Activated naive CD8-positive, alpha-beta T cell treated with anti-CD3 and anti-CD28 coated beads, Interleukin-2, amount 10 ng/mL, durations not matched to agents 7 days and 5 days (primary cell): ENCODE measurements at places on chromosomes 3 and 15. TPM values are rescaled to one million over a fixed set of nuclear protein-coding genes. Genes with fewer than 3 reads are reported as not detected.

Gene NCBP2
- total RNA-seq = 53.0 TPM

Gene ST6GAL1
- 150 TPM for total RNA-seq

Gene ATP13A4
- 4.2 TPM for total RNA-seq

Gene TTLL13
- 0.47 TPM for total RNA-seq

DNA sequence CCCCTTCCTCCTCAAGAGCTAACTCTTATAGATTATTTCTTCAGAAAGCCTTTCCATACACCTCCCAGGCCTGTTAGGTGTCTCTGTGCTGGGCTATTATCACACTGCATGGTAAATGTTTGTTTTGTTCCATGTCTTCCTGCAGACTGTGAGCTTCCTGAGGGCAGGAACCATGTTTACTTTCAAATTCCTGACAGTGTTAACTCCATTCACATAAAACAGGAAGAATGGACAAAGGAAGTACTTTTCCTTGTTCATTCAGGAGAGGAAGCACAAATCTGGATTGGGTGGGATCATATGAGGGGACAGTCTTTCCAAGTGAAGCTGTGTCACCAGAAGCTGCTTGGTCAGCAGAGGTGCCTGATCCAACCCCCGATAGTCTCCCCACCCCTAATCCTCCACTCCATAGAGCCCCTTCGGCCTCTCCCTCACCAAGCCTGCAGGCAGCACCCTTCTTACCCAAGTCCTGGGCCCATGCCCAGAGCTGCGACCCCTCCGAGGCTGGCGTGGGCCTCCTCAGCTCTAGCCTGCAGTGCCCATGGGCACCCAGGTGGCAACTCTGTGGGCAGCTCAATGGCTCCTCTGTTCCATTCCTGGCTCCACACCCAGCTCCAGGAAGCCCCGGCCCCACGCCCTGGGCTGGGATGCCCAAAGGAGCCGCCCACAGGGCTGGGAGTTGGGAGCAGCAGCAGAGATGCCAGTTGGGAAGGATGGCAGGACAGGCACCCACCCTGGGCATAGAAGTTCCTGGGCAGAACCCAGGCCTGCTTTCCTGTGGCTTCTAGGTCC is 6.9 kb downstream of the SHF start:
- H3K4me3 ChIP-seq = peak overlapping the region; percentile 3
- no peak overlapping the region for H3K27ac ChIP-seq
- H3K36me3 ChIP-seq = no peaks in the 10 kb centered on the region
- DNase-seq = no peak
- H3K4me1 ChIP-seq = peaks cover 13% of the 10 kb centered on the region

DNA sequence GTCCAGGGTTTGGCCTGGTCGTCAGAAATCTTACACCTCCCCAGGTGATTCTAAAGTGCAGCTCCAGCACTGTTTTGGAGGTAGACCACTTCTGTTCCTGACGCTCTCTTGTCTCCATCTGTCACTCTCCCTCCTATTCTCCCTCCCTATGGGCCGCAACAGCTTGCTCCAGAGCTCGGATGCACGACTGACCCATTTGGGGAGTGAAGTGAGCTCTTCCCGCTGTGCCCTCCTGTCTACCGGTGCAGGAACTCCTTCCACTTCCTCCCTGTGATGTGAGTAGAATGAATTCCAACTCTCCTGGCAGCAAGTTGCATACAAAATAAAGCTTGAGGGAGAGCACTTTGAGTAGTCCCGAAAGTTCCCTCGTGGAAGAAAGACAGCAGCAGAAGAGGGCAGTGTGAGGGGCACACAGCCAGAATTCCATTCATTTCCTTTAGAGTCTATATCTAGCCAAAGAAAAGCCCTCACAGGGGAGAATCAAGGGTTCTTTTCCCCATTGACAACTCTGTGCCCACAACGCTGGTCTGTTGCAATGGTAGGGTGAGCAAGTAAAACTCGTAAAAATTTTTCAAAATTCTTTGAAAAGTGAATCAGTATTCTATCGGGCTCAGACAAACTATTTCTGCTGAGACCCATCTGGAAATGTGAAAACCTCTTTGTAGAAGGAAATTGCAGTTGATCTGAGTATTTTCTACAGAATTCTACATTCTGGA is 39.9 kb upstream of the BDH1 start:
- H3K27me3 ChIP-seq = no peaks in the 10 kb centered on the region
- peaks cover 41% of the 10 kb centered on the region for H3K4me1 ChIP-seq
- no peak overlapping the region for H3K4me3 ChIP-seq
- no peak for DNase-seq

DNA sequence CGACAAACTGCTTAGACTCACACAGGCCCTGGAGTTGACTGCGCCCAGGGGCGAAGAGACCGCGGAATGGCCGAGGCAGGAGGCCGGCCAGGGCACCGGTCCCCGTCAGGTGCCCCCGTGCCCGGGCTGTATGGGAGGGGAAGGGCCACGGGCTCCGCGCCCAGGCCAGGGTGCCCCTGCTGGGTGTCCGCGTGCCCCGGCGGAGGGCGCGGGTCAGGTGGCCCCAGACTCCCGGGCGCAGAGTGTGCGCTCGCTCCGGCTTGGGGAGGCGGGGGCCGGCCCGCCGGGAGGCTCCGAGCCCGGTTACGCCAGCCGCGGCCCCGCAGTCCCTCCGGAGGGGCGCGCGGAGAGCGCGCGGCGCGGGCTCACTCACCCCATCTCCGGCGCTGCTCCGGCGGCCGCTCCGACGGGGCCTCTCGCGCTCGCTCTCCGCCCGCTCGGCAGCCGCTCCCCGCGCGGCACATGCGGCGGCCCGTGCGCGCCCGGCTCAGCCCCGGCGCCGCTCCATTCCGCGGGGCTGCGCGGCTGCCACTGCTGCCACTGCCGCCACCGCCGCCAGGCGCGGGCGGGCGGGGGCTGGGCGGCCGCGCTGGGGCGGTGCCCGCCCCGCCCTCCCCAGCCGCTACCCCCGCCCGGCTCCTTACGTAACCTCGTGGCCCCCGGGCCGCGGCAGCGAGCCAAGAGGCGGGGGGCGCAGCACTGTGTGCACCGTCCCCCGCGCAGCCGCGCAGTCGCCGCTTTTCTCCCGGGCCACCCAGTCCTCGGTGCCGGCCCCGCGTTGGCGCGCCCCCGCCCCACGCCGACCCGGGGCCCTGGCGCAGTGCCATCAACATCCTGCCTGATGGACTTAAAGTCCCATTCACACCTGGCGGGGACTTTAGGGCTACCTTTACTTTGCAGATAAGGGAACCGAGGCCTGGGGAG is at the start of gene HOMER2:
HOMER2 (minus strand) TSS at position 563 of the 924 bp plus-strand sequence; CDS start at position 378, 185 bp downstream.
- no peaks in the 10 kb centered on the region for H3K36me3 ChIP-seq
- peaks cover 12% of the 10 kb centered on the region for H3K27me3 ChIP-seq
- no peak within 1 kb of the TSS for H3K27ac ChIP-seq
- peak; percentile 61 for DNase-seq
- peak within 1 kb of the TSS; percentile 73 for H3K4me3 ChIP-seq
- peaks cover 2% of the 10 kb centered on the region for H3K4me1 ChIP-seq

DNA sequence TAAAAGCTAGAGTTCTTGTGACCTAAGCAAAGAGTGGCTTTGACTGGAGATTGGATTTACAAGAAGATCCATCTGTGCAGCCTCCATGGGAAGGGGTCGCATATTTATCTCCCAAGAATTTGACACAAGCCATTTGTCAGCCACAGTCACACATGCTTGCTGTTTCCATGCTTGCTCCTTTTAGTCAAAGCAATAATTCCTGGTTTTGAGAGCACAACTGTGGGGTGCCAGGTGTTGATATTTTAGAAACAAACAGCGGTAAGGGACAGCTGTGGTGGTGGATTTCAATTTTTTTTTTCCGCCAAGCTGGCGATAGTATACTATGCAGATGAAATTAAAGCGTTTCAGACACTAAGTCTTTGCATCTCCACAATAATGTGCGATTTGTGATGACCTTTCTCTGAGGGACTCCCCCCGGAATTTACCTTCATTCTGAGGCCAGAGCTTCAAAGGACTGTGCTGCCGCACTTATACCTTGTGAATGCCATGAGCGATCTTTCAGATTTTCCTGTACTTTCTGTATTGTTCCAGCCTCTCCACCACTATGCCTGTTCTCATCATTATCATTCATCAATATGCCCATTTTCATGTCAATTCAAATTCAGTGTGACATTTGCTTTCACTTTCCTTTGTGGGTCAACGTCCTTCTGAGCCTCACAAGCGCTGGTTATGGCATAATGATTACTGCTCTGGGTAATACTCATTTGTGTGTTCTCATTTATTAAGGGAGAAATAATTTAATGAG is 108.2 kb upstream of the KBTBD8 start:
- DNase-seq = no peak
- H3K4me1 ChIP-seq = peaks cover 1% of the 10 kb centered on the region
- H3K27ac ChIP-seq = no peak overlapping the region
- no peaks in the 10 kb centered on the region for H3K36me3 ChIP-seq
- H3K27me3 ChIP-seq = peaks cover 2% of the 10 kb centered on the region

DNA sequence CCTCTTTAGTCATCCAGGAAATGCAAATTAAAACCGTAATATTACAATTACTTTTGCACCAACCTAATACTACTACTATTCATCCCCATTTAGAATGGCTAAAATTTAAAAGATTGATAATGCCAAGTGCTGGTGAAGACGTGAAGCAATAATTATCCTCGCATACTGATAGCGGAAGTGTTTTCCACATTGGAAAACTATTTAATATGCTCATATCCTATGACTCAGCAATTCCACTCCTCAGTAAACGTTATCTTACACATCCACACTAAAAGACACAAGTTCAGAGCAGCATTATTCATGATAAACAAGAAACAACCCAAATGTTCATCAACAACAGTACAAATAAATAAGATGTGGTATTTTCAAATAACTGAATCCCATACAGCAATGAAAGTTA is 70.6 kb downstream of the VPS13C start:
- no peak overlapping the region for H3K27ac ChIP-seq
- H3K4me3 ChIP-seq = no peak overlapping the region
- no peaks in the 10 kb centered on the region for H3K27me3 ChIP-seq
- no peaks in the 10 kb centered on the region for H3K4me1 ChIP-seq
- no peak for DNase-seq

DNA sequence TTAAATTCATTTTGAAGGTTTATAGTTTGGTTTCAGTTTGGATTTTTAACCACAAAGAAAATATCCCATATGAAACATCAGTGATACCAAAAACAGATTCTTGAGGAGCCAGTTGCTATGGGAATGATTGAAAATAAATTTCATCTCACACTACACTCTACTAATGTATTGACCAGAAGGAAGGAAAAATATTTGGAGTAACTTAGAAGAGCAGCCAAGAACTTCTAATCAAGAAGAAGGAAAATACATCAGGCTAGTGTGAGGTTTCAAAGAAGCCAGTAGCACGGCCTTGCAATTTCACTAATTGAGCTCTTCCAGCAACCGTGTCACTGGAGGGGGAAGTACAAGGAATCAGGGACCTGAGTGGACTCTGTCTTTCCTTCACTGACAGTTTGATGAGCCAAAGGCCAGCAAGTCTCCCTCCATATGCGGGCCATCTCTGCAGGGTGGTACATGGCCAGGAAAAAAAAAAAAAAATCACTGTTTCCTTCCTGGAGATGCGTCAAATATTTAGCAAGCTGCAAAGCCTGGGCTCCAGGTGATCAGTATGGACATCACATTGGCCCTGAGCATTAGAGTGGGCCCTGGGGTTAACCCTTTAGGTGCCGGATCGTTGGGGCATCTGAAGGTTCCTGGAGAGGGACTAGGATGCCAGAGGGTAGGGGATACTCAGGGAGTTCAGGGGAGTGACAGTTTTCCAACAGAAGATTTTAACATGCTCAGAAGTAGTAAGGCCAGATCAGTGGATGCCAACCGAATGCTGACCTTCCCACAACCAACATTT is 37.1 kb downstream of the SLC12A8 start:
- H3K4me1 ChIP-seq = peaks cover 4% of the 10 kb centered on the region
- no peak for DNase-seq
- no peak overlapping the region for H3K27ac ChIP-seq
- peaks cover 3% of the 10 kb centered on the region for H3K27me3 ChIP-seq

DNA sequence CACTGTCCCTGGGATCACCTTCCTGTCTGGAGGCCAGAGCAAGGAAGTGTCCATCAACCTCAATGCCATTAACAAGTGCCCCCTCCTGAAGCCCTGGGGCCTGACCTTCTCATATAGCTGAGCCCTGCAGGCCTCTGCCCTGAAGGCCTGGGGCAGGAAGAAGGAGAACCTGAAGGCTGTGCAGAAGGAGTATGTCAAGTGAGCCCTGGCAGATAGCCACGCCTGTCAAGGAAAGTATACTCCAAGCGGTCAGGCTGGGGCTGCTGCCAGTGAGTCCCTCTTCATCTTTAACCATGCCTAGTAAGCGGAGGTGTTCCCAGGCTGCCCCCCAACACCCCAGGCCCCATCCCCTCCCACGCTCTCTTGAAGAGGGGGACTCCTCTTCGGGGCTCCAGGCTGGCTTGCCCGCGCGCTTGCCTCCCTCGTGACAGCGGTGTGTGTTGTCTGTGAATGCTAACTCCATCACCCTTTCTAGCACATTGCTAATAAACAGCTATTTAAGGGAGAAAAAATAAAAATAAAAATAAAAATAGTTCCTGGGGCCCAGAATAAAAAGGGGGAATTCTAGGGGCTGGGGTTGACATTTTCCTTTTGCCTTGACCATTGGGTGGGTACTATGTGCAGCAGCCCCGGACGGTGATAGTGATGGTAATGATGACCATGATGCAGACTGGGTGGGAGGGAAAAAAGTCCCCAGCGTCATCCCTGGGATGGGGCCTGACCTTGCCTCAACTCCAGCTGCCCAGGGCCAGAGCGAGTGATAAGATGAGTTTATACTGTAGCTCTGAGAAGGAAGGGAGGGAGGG is 3.3 kb upstream of the ALAS1 start:
- peaks cover 5% of the 10 kb centered on the region for H3K36me3 ChIP-seq
- H3K4me3 ChIP-seq = no peak overlapping the region
- no peak for DNase-seq
- H3K27ac ChIP-seq = no peak overlapping the region
- peaks cover 2% of the 10 kb centered on the region for H3K27me3 ChIP-seq
- H3K4me1 ChIP-seq = peaks cover 23% of the 10 kb centered on the region

DNA sequence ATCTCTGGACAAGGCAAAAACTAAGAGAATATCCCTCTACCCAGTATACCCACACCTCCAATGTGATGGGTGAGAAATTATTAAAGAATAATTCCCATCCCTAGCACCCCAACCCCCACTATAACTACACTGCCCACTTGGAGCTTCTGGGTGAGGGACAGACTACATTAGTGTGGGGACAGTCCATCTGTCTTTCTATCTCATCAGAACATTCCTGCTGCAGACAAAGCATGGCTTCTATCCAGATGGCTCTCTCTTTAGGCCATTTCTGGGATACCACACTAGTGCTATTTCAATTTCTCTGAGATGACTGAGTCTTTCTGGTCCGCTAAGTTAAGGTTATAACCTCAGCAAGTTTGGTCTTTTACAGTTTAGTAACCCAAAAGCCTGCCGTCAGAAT is 6.6 kb downstream of the CSNK1G1 start:
- no peak for DNase-seq
- peaks cover 5% of the 10 kb centered on the region for H3K4me1 ChIP-seq
- H3K36me3 ChIP-seq = peaks cover 15% of the 10 kb centered on the region
- no peak overlapping the region for H3K4me3 ChIP-seq
- H3K27me3 ChIP-seq = no peaks in the 10 kb centered on the region

DNA sequence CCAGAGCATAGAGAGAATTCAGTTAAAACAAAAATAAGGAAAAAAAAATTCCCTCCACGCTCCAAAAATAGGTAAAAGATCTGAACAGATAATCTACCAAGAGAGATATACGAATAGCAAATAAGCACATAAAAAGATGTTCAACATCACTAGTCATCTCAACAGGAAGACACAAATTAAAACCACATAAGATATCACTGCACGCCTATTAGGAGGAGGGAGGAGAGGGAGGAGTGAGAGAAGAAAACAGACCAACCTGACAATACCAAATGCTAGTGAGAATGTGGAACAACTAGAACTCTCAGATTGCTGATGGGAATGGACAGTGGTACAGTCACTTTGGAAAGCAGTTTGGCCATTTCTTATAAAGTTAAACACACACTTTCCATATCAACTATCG is 212.5 kb downstream of the FMN1 start:
- H3K27ac ChIP-seq = no peak overlapping the region
- no peak overlapping the region for H3K4me3 ChIP-seq

GRCh38 chr15:23073890-23074646 is 34.7 kb upstream of the TUBGCP5 start:
- DNase-seq = no peak
- no peaks in the 10 kb centered on the region for H3K4me1 ChIP-seq
- H3K4me3 ChIP-seq = no peak overlapping the region
- no peak overlapping the region for H3K27ac ChIP-seq
